OCI-M1 (cell line): ENCODE measurements at places on chromosomes 16 and 17.
A peak's percentile ranks its signal among the peaks of the same experiment; 100 is the strongest.

DNA sequence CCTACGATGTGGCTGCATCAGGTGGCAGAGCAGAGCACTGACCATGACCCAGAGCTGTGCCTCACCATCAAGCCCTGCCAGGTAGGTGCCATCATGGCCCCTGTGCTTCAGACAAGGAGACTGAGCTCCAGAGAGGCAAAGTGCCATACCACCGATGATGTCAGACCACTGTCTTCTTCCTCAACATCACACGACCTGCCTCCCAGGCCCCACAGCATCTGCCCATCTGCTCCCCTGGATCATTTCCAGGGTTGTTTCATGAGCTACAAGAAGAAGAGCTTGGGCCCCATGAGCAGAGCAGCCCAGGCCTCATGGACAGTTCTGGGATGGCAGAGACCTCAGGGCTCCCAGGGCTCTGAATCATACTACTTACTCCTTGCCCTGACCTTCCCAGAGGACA lies 9.9 kb downstream of the XYLT1 start:
- no peak for DNase-seq

- DNase-seq, result peak; percentile 1
These were observed 12.2 kb downstream of the CLEC3A start for GRCh38 chr16:78034530-78034929.

DNA sequence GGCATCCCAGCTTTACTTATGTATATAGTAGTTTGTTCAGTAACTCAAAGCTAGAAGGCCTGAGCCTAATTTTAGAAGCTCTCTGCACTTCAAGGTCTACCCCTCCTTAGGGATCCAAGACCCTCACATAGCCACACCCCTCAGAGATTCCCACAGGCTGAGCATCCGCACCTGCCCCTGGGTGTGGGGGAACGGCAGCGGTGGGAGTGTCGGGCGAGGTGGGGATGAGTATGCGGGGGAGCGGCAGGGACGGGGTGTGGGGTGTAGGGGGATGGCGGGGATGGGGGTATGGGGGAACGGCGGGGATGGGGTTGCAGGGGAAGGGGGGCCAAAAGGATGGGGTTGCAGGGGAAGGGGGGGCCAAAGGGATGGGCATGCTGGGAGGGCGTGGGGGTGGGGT lies 24.9 kb upstream of the BEAN1 start:
- DNase-seq, result no peak

- no peak for DNase-seq
These were observed 2.5 kb upstream of the SMPD3 start for GRCh38 chr16:68450741-68451255.

- DNase-seq, result no peak
These were observed 5.9 kb downstream of the KRT28 start for GRCh38 chr17:40793832-40794231.

DNA sequence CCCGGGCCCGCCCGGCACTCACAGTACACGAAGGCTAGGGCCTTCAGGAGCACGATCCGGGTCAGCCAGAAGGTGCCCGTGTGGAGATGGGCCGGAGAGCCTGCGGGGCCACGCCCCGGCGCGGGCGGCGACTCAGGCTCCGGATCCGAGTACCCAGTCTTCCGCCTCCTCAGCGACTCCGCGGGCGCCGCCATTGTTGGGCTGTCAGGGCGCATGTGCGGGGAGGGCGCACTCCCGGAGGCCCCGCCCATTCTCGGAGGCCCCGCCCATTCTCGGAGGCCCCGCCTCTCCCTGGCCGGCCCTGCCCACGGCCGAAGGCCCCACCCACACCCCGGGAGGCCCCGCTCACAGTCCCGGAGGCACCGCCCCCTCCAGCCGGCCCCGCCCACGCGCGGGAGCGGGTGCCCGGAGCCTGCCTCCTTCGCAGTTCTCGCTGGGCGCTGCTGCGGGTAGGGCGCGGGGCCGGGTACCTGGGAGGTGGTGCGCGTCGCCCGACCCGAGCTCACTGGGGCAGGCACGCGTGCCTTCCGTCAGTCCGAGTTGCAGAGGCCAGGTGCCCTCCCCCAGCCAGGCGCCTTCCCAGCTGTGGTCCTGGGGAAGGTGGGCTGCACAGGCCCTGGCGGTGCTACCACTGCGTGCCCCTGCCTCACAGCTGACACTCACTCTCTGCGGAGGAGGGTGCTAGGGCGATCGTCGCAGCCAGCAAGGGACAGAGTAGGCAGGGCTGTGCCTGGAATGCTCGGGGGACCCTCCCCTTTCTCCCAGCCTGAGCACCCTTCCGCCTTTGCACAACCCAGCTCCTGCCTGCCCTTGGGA lies at the start of gene LMF1:
TSS of gene LMF1 (minus strand) at position 219 of the 816 bp plus-strand sequence. CDS start at position 215, 4 bp downstream.
- DNase-seq, result peak; percentile 94
